ENCODE measurements at places on chromosomes 5 and 9.

GRCh38 chr5:109146591-109146990, 263.2 kb downstream of the PJA2 start:
- no peak for DNase-seq

GRCh38 chr9:80995759-80996158, 693.6 kb downstream of the TLE1 start:
- DNase-seq: no peak

DNA sequence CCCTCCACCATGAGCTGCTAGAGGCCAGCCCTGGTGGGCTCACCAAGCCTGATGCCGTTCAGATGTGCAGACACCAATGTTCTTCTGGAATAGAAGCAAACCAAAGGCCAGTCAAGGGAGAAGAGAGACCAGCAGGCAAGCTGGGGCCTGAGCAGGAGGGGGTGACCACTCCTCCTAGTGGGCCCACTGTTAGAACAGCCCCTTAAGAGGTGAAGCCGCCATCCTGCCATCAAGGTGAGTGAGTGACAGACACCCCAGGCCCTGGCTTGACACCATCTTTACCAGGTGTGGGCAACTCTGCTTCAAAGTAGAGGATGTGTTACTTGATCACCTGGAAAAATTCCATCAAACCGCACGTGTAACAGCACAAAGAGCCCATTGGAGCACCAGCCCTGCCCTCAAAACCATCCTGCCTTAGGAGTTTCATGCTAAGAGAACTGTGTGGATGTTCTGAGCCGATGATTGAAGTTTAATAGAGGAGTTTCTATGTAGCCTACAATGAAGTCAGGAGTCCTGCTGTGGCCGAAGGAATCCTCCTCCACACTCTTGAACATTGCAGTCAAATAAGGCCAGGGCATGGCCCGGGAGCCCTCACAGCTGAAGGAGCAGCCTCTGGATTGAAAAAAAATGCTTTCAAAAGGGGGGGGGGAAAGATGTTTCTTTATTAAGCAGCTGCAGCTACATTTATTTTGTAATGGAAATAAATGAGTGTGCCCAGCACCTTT, 20.8 kb downstream of the AMBP start:
- no peak for DNase-seq

- DNase-seq: no peak
These were observed 43.5 kb upstream of the CAVIN4 start for GRCh38 chr9:100534401-100534800.
